ENCODE measurements at places on chromosomes 11 and 22. TPM values are rescaled to one million over a fixed set of nuclear protein-coding genes. Genes with fewer than 3 reads are reported as not detected.

DNA sequence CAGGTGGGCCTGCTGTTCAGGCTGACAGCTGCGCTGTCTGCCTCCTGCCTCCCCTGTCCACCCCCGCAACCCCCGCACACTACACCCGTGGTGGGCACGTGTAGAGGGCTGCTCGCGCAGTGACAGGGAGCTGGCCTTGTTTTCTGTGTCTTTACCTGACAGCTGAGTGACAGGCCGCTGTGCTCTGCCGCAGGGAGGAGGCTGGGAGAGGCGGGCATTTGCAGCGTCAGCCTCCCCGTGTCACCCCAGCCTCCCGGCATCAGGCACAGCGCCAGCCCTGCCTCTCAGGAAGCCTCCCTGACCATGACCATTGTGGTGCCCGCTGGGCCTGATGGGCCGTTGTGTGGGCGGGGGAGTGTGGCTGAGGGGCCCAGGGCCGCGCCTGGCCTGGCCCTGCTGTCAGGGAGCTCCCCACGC is 32.0 kb upstream of the RELT start:
- DNase-seq, result peak; percentile 48

GRCh38 chr11:7021318-7021717 is 1.0 kb downstream of the NLRP14 start:
- no peak for DNase-seq

GRCh38 chr22:35126993-35127392 is 61.0 kb downstream of the ISX start:
- no peak for DNase-seq

DNA sequence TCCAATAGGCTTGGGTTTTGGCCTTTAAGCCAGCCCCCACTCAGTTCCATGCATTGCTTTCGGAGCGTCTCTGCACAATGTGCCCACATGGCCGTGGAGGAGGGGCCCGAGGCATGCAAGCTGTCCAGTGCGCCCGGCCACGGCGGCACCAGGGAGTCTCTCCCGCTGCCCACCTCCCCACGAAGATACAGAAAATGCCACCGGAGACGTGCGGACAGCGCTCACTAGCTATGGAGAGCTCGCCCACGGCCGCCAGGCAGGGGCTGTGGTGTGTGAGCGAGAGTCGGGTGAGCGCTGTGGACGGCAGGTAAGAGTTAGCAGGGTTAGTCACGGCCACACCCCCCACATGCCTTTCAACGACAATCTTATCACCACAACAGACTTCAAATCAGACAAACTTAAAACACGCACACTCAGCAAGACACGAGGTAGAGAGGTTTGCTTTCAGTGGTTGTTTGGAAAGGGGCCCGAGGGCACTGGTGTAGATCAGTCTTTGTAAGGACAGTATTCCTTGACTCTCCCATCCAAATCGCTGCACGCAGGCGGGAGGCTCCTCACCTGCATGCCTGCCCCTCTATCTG is 18.7 kb upstream of the BID start:
- no peak for DNase-seq

DNA sequence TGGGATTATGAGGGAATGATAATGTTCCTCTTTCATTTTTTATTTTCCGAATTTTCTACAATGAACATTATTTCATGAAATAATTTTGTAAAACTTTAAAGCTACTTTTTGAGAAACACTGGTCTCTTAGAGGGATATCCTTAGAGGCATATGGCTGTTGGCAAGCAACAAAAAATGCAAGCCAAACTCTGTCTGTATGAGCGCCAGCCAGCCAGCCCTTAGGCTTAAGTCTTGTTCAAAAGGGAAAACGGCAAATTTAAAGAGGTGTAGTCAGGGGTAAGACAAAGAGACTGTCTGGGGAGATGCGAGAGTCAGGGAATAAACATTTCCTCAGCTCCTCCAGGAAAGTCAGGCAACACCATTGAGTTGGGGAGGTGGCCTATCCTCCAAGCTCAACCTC is 22.5 kb downstream of the ASCC2 start:
- no peak for DNase-seq

DNA sequence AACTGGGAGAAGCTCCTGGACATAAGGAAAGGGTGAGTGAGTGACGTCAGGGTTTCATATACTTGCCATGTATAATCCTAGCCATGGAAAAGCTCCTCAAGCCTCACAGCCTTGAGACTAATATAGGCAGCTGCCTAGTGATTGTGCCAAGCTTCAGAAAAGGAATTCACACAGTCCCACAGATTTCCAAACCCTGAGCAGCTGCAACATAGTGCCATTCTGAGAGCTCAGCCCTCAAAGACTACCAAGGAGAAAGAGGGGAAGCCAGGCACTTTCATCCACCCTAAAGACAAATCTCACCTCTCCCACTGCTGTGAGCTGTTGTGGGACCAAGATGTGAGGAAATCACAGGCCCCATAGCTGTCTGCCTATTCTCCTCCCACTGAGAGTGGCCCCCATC is 707.9 kb upstream of the ANO5 start:
- DNase-seq, result no peak

DNA sequence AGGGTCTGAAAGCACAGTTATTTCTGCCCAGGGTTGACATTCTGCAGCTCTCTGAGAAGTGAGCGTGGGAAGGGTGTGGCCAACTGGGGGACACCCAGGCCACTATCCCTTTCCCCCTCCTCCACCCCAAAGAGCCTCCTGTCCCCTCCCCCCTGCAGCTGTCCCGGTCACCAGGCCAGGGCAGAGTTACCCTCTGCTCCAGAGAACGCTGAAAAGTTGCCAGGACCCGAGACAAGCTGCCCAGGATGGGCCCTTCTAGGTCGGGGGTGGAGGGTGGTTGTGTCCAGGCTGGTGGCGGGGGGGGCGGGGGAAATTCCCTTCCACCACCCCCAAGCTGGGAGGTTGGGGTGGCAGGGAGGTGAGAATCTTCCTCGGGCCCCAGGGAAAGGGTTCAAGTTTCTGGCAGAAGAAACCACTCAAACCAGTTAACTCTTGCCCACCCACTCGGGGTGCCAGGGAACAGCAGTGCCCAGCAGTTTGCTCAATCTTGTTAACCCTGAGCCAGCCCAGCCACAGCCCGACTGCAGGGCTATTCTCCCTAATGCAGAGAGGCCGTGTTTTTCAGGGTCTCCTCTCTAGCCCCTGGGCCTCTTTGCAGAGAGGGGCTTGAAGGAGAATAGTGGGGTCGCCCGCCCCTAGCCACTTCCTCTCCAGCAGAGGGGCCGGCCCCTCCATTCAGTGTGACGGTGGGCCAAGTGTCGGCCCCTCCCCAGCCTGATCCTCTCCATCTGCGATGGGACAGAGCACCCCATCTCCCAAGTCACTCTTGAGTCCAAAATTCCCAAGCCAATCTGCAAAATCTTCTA is 697 bp downstream of the LGALS1 start:
- no peak for DNase-seq

DNA sequence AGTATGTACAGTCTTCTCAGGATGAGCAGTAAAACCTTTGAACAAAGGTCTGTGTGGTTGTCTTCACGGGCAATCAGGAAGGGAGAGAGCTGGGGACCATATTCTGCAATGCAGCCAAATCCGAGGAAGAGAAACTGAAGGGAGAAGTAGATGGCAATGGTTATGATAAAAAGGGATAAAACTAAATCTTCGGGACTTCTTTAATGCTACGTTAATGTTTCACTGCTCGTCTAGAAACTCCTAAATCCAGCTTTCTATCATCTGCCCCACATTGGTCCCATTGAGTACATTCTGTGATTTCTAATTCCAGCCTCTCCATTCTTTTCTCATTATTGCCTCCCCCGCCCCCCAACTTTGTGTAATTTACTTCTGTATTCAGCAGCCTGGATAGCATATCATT is 1.7 kb downstream of the TIMM10B start:
- DNase-seq, result no peak

DNA sequence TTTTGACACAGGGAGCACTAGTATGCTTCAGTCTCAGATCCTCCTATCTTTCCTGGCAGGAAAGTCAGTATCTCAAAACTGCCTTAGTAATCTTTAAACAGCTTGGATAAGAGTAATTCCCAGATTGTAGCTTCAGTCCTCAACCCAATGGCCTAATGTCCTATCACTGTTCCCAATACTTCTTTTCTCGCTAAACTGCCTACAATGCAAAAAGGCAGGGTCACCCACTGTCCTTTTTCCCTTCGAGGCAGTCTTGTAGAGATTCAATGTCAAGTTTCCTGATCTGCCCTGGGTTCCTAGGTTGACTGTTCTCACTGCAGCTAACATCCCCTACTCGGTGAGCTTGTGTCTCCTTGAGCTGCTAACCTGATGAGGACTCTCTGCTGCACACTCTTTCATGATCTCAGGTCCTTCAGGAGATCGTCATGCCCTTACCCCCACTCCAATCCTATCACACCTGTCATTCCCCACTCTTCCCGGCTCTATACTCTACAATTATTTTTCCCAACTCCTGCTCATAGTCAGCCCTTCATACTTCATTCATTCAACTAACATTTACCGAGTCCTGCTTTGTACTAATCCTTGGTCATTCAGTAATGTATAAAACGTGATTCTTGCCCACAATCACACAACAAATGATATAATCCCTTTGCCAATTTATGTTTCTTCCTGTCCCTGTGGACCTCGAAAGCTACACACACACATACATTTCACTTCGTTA is 904 bp downstream of the C2CD3 start:
- peak; percentile 18 for DNase-seq

GRCh38 chr11:66881451-66881835 is 24.6 kb downstream of the LRFN4 start:
- DNase-seq, result no peak

DNA sequence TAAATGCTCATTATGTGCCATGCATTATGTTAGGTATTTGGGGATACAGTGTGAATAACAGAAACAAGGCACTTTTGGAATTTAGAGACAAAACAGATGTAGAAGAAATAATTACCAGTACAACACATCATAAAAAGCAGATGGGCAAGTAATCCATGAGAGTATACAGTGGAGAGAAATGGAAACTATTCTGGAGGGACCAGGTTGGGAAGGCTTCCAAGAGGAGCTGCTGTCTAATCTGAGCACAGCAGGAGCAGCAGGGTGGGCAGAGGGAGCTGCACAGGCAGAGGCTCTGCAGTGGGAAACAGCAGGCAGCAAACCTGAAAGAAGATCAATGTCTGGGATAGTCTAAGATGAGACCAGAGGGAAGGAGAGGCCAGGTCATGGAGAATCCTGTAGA is 268.7 kb upstream of the CCDC90B start:
- no peak for DNase-seq

DNA sequence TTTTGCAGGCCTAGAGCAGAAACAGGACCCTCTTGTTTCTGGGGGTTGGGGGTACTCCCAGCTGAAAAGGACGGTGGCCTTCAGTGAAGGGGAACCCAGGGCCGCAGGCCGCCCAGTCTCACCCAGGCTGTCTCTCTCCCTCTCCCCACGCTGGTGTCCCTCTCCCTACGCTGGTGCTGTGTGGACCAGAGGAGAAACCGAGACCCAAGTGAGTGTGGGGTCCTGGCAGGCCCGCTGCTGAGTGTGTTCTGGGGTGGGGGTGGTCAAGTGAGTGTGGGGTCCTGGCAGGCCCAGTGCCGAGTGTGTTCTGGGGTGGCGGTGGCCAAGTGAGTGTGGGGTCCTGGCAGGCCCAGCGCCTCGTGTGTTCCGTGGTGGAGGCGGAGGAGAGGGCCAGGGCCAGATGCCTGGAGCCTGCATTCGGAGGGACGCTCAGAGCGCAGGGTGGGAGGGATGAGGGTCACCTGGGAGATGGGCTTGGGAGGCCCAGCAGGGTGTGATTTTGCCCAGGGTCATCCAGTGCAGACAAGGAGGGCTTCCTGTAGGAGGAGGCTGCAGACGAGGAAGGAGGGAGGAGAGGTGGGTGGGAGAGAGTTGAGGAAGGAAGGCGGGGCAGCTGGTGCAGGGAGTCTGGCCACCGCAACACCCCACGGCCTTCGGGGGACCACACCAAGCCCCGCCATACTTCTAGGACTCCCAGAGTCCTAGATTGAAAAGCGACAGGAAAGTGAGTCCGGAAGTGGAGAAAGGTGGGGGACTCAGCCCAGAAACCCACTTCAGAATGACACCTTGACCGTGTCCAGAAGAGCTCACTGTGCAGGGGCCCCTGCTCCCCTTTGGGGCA is 10.3 kb downstream of the TNNT3 start:
- DNase-seq, result no peak

GRCh38 chr11:82731691-82732277 is 1.9 kb downstream of the FAM181B start:
- DNase-seq, result no peak

DNA sequence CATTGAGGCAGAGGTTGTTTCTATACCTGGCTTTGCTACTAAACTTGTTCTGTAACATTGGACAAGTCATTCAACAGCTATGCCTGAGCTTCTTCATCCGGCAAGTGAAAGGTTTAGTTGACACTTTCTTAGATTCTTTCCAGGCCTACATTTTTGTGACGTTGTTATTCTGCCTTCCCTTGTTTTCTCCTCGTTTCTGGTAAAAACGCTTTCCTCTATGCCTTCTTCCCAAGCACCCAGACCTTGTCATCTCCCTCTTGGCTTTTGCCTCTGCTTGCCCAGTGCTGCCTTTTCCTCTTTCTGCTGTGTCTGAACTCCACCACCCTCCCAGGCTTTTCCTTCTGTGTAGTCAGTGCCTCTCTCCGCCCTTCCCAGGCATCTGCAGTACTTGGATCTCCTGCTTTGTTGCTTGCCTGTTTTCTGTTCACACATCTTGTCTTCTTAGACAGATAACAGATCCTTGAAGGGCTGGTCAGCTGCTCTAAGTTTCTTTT is 1.4 kb upstream of the AMOTL1 start:
- no peak for DNase-seq

DNA sequence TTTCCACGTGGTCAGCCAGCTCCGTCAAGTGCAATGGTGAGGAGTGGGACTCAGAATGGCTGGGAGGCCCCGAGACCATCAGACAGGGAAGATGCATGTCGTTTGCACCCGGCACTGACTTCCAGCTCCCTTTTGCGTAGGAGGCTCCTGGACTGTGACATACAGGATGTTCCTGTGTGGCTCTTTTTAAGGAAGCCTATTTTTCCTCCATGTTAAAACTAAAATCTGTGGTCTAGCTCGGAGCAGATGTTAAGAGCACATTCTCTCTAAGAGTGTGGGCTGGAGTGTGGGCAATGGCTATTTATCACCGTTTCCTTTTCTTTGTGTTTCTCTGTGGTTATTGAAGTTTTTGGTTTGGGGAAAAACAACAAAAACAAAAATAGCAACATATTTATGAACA is 40.9 kb upstream of the AMPD3 start:
- DNase-seq, result no peak

Gene EP300
- total RNA-seq, result 42.5 TPM

Gene OR8G5
- not detected for total RNA-seq

Gene SDF2L1
- 35.3 TPM for total RNA-seq
